ENCODE measurements at places on chromosomes 6 and 20.

GRCh38 chr6:16320533-16321340, 82.3 kb downstream of the GMPR start:
- DNase-seq, result peak; percentile 56

DNA sequence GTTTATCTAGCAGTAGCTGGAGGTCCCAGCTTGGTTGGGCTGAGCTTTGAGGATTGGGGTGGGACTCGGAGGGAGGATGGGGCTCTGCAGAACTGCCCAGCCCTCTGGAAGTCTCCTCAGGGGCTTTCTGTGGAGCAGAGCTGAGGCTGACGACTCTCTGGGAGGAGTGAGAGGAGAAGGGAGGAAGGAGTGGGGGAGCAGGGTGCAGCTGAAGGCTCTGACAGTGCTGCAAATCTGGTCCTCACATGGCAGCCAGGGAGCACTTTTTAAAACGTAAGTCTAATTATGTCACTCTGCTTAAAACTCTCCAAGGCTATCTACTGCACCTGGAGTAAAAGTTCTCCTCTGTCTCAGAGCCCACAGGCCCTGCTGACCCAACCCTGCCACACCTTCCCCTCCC, 32.4 kb downstream of the GRM4 start:
- DNase-seq, result no peak

DNA sequence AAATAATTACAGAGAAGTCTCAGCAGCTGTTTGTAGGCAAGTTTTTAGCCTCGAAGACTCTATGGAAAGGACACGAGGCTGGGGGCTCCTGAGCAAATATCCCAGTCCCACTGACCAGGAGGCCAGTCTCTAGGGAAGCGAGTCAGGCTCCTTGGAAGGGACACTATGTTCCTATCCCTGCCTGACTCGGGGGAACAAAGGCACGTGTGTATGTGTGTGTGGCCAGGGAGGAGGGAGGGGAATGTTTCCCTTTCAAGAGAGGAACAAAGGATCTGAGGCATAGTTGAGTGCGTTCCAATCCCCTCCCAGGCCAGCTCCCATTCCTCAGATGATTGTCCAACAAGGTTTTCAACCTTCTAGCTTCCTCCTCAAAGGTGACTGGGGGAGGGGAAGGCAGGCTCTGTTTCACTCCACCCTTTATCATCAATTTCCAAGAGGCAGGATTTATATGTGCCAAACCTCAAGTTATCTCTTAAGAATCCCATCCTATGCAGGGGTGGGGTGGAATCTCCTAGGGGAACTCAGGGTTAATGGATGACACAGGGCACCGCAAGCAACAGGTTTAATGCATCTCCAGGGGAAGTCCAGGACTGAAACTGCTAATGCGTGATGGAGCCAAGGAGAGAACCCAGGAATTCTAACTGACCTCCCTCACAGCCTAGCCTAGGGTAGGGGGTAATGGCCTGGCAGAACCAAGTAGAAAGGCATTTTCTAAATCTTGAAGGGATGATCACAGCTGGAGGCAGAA, 9.9 kb downstream of the BCL2L1 start:
- DNase-seq, result no peak

DNA sequence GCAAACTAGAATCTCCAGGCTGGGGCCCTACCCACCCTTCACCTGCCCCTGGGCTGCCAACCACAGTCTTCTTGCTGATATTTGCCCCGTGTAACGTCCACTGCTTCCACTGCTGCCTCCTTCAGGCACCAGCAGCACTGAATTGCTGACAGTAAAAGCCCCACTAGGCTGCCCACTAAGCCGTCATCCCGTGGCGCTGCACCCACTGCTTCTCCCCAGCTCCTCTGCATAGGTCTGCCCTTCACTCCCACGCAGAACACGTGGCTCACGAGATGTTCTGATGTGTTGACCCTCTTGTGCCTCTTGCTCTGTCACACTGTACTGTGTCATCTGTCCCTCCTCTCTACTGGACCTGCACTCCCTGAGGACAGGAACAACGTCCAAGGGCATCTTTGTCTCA, 86.3 kb upstream of the HIVEP1 start:
- DNase-seq, result no peak

DNA sequence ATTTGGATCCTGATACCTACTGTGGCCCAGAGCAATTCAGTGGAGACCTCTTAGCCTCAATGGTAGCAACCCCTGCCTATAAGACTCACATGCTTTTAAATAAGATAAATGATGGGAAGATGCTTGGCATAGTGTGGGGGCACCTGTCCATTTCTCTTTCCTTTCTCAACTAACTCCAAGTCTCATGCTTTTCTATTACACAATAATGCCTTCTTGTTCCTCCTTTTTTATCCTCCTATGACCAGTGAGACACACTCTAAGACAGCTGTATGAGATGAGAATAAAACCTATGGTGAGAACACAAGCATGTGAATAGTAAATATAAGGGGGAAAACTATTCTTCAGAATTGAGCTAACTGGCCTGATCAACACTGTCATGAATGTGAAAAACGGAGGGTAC, 147.0 kb upstream of the STXBP5 start:
- DNase-seq, result no peak

- no peak for DNase-seq
Measured at GRCh38 chr20:50794181-50794845, 548 bp upstream of the BCAS4 start.

DNA sequence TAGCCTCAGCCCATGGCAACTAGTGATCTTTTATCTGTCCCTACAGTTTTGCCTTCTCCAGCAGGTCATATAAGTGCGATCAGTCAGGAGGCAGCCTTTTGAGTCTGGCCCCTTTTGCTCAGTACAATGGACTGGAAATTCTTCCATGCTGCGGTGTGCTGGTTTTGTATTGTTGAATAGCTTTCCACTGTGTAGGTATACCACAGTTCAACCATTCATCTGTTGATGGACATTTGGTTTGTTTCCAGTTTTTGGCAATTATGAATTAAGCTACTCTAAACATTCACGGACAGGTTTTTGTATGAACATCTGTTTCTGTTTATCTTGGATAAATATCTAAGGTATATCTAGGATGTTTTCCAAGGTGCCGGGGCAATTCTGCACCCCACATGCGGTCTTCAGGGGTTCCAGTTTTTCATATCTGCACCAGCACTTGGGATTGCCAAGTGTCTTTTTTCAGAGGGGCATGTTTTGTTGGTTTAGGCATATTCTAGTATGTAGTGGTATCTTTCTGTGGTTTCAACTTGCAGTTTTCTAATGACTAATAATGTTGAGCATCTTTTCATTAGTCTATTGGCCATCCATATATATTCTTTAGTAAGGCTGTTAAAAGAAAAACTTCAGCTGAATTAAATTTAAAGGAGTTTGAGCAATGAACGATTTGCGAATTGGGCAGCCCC, 141.0 kb downstream of the TFAP2C start:
- no peak for DNase-seq

DNA sequence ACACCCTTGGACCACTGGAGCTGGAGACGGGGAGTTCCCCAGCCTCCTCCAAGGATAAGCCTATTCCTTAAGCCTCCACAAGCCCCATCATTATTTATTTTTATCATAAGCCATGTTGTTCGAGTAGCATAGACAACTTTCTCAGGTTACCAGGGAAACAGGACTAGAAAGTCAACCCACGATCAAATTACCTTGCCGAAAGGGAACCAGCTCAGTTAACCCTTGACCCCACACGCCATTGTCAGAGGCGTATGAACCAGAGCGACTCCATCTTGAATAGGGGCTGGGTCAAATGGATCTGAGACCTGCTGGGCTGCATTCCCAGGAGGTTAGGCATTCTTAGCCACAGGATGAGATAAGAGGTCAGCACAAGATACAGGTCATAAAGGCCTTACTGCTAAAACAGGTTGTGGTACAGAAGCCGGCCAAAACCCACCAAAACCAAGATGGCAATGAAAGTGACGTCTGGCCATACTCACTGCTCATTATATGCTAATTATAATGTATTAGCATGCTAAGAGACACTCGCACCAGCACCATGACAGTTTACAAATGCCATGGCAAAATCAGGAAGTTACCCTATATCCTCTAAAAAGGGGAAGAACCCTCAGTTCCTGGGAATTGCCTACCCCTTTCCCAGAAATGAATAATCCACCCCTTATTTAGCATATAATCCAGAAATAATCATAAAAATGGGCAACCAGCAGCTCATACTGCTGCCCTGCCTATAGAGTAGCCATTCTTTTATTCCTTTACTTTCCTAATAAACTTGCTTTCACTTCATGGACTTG, 22.4 kb downstream of the SYNJ2 start:
- DNase-seq, result no peak

DNA sequence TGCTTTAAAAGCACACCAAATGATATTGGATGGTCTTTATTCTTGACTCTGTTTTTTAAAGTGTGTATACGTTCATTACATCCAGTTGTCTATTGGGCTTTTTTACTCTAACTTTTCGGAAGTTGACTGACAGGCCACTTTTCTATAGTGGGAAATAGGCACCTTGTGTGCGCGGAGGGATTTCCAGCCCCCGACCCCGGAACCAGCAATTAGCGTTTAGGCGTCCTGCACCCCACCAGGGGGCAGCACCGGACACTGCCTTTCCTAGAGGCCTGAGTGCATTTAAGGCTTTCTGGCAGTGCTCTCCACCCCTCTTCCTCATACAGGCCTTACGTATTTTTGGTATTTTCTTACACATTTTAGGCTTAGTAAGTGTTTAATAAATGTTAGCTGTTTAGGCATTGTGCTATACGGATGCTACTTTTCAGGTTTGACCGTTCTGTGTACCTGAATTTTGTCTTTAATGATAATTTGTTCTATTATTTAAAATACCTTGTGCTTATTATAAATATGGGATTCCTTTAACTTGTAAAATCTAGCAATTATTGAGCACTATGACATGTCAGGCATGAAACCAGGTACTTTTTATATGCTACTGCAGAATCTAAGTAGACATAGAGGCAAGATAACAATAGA, 231.8 kb downstream of the BCKDHB start:
- no peak for DNase-seq

DNA sequence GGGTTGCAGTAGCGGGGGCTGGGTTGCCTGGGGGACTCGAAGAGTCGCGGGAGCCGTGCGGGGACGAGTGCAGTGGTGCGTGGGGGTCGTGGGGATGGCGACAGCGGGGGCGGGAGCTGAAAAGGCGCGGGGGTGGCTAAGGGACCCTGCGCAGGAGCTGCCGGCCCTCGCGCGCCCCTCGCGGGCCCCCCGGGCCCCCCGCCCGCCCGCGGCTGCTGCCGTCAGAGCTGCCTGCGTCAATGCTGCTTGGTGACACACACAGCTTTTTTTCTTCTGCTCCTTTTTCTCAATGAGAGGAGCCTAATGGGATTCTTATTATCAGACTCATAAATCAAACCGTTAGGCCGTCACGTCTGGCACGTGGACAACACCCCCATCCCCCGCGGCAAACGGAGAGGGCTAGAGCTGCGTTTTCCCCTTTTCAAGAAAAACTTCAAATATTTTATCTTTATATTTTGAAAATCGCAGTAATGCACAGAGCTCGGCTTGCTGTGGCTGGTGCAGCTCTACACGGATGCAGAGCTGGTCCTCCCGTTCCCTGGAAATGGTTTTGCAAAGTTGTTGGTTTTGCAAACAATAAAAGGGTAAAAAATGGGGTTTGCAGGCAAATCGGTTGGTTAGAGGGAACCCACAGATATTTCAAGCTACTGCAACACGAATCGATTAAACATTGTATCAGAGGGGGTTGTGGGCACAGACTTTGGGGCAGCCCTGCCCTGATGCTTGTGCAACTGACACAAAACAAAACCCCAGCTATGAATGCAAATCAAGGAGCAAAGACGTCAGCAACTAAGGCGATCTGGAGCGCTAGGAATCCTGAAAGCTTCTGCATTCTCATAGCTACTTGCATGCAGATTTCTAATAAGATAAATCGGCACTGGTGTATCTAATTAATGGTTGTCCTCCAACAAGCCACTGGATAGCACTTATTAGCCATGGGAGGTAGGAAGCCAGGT, 161.4 kb downstream of the TBXT start:
- DNase-seq, result peak; percentile 91

DNA sequence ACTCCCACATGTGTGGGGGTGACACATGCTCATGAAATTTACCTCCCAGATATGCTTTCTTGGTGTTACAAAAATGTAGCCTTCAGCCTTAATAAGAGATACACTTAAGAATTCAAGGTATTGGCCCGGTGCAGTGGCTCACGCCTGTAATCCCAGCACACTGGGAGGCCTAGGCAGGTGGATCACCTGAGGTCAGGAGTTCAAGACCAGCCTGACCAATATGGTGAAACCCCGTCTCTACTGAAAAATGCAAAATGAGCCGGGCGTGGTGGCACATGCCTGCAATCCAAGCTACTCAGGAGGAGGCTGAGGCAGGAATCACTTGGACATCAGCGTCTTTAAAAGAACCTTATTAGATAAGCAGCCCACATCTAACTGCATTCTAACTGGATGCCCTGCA, 614.3 kb upstream of the CDH4 start:
- no peak for DNase-seq

DNA sequence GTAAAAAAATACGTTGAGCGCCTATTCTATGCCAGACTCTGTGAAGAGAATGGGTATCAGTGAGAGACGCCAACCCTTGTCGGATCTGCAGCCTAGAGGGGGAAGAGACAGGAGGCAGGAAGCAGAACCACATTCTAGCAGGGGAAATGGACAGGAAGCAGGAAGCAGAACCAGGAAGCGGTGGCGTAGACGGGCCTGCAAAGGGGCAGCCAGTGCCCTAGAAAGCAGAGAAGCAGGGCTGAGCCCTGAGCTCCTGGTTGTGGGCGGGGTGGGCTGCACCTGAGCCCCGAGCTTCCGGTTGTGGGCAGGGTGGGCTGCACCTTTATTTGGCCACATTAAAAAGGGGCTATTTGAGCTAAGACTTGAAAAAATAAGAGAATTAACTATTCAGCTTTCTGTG, 71.9 kb downstream of the FAM120B start:
- no peak for DNase-seq

Data from SHP77 treated with DMSO at 0.1 percent for 48 hours (cell line).